Activated CD4-positive, alpha-beta T cell treated with anti-CD3 and anti-CD28 coated beads for 24 hours (primary cell): ENCODE measurements at places on chromosomes 16 and 17.

GRCh38 chr16:63527404-63527803 is 1491.2 kb upstream of the CDH8 start:
- DNase-seq, result no peak

DNA sequence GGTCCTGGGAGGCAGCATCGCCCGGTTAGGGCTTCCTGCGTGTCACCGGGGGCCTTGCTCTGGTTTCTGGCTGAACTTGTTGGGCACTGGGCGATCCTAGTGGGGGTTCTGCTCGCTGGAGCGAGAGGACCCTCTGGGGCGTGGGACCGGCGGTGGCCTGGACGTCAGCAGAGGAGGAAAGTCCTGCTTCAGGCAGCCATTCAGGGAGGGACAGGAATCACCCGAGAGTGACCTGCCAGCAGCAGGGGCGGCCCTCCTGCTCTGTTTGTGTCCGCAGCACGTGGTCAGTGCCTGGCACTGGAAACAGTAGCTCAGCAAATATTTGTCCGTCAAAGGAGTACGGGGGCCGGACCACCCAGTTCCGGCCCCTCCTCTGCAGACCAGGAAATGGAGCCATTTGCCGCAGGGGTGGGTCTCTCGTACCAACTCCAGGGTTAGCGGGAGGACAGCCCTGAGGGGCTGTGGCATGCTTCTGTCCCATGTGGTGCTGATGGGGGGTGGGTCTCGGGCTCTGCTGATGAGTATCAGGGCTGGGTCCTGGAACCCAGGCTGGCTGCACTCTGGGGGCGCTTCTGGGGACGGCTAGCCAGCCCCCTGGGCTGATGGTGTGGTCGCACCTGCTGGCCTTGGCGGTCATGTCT is 48.3 kb downstream of the BAIAP2 start:
- DNase-seq, result no peak

DNA sequence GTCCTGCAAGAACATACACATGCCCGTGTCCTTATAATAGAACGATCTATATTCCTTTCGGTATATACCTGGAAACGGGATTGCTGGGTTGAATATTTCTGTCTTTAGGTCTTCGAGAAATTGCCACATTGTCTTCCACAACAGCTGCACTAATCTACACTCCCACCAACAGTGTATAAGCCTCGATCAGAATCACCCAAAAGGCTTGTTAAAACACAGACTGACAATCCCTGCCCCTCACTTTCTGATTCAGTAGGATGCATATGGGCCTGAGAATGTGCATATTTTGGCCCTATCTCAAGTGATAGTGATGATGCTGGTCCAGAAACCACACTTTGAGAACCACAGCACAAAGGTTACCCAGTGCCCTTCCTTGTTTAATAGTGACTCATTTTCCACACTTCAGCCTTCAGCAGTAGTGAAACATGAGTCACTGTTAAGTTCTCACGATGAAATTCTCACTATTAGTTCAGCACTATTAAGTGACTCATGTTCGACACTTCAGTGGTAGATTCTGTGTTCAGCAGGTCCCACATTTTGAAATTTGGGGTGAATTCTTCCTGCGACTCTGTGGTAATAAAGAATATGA is 215.6 kb downstream of the GRIN2A start:
- no peak for DNase-seq

- DNase-seq, result no peak
Measured at GRCh38 chr16:22264786-22265185, 32.4 kb upstream of the POLR3E start.

GRCh38 chr17:80795090-80795580 is 196.5 kb upstream of the CHMP6 start:
- no peak for DNase-seq

GRCh38 chr17:41733348-41734138 is 900 bp downstream of the HAP1 start:
- DNase-seq, result no peak

DNA sequence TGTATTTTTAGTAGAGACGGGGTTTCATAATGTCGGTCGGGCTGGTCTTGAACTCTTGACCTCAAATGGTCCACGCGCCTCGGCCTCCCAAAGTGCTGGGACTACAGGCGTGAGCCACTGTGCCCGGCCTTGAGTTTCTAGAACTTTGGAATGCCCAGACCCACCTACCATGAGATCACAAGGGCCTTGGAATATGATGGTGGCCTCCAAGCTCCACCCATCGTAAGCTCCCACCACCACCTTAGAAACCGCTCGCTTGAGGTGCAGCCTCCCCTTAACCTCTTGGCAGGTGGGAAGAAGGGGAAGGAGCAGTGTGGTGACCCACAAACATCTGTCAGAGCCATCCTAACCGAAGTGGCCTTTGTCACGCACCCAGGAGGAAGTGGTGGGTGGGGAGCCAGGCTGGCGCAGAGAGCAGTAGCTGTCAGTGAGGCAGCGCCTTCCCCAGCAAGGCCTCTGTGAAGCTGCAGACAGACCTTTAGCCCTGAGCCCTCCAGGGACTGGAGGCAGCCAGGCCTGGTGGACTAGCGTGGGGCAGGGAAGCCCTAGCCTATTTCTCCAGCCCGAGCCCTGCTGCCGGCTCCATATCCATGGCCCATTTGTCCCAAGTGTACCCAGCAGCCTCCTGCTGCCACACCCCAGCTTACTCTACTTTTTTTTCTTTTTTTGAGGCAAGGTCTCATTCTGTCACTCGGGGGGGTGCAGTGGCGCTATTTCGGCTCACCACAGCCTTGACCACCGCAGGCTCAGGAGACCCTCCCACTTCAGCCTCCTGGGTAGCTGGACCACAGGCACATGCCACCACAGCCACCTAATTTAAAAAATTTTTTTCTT is 13.1 kb upstream of the SEPHS2 start:
- DNase-seq, result peak; percentile 82

DNA sequence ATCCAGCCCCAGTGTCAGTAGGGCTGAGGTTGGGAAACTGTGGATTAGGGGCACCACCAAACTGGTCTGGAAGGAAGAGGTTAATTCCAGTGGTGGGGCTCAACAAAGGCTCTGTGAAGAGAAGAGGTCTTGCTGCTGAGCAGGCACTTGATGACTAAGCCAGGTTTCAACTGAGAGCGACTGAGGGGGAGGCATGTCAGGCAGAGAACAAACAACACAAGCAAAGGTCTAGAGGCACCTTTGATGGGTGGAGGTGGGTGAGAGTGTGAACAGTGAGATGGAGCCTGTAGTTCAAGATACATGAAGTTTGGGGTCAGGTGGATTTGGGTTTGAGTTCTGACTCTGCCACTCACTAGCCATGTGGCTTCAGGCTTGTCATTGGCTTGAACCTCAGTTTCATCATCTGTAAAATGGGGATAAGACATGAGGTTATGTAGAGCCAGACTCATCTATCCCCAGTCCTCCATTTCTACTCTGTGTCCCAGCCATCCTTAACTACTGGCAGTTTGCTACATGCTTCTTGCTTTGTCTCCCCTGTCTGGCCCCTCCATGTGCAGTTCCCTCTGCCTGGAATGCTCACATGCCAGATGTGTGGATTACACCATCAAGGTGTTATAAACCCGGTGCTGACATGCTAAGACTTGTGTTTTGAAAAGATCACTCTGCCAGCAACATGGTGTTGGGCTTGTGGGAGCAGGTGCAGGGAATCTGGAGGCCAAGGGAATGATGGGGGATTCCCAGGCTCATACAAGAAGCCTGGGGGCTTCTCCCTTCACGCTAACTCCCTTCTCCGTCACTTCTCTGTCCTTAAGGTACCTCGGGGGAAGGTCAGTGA is 3.0 kb upstream of the RMI2 start:
- no peak for DNase-seq

- no peak for DNase-seq
Measured at GRCh38 chr17:8801135-8801840, 2.1 kb upstream of the MFSD6L start.

DNA sequence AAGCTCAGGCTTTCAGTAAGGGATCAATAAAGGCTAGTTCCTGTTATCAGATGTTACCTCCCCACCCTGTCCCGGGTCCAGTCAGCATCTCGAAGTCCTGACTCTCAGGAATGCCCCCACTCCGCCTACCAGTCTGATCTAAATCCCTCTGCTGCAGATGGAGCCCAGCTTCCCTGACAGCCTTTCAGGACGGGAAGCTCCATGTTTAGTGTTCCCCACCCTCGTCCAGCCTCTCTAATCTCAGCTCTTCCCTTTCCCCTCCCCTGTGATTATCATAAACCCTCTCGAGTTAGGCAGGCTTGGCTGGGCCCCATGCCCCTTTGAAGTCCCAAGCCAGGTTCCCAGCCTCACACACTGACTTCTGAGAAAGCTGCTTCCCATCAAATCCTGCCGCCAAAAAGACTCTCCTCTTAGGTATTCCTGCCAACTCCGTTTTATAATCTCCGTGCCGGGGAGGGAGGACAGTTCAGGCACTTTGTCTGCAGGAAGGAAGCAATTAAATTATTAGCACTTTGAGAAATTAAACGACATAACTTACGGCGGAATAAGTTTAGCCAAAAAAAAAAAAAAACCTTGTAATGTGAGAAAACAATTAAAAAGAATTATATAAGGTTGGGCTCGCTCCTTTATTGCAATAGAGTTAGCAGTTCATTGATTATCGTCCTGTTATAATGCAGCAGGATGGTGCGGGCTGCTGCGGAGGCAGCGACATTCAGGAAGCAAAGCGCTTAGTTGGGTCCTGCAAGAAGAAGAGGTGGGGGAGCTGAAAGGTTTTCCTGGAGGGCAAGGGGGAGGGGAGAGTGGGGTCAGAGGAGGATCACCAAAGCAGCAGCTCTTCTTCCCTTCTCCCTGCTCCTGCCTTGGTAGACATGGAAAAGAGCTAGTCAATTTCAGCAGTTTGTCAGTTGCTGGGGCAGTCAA is 16.8 kb upstream of the ETV4 start:
- DNase-seq, result no peak

DNA sequence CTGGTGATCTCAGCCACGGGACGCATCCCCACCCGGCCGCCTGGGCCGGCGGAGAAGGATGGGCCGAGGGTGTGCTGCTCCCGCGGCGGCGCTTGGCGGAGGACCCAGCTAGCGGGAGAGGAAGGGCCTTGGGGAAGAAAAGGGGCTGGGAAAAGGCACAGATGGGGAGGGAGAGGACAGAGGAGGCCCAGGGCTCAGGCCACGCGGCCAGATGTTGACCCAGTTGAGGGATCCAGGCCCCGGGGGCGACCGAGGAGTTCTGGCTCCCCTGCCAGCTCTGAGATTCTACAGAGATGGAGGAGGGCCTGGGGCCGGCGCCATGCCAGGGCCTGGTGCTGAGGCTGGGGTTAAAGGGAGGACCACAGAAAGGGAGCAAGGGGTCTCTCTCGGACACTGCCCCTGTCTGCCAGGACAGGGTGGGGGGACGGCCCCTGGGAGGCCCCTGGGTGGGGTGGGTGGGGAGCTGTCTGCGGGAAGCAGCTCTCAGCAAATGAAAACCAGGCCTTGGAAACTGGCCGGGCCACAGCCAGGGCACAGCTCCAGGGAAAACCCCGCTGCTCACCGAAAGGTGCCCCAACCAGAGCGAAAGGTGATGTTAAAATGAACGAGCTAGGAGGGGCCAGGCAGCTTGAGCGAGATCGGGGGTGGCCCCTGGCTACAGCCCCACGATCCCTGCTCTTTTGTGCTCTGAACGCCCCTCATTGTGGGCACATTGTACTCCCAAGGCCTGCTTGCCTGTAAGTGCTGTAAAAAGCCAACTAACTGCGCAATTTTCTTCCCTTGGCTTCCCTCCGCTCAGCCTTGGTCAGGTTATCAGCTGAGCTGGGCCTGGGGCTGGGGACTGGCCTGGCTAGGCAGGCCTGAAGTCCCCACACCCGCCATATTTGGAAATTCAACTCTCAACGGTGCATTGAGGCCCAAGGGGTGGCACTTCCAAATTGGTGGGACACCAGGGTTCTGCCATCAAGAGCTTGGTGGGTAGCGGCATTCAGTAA is 191.4 kb downstream of the ZNF423 start:
- no peak for DNase-seq
